GM03348 (cell line): ENCODE measurements at places on chromosomes 7 and 10.

- DNase-seq = peak; percentile 44
Measured at GRCh38 chr10:102394801-102395399, 605 bp upstream of the NFKB2 start.

GRCh38 chr7:74657692-74658177 is at the start of gene GTF2I:
TSS of gene GTF2I (plus strand) at chr7:74657718. CDS start at chr7:74689129, 31,411 bp downstream.
- no peak for DNase-seq

- no peak for DNase-seq
Measured at GRCh38 chr7:119685906-119686305, 587.1 kb upstream of the KCND2 start.

- no peak for DNase-seq
Measured at GRCh38 chr7:81114633-81115032, 195.8 kb upstream of the SEMA3C start.

DNA sequence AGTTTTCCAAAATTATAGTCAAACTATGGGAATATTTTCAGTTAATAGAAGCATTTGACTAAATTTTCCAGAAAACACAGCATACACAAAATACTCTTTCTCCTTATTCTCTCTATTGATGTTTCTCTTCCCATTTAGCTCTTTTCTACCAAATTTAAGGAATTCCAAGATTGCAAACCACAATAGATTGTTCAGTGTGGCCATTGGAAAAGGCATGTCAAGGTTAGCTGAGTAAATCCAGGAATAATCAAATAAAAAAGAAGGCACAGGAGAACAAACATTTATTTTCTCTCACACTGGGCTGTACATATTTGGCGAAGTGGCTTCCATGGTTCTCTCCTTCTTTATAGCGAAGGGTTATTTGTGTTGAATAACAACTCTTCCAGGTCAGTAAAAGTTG is 117.3 kb downstream of the THSD7A start:
- DNase-seq = no peak

GRCh38 chr7:28998105-28998504 is 40.0 kb upstream of the TRIL start:
- DNase-seq = no peak

- DNase-seq = peak; percentile 65
Measured at GRCh38 chr7:117212969-117213877, 109.6 kb downstream of the WNT2 start.

- DNase-seq = no peak
Measured at GRCh38 chr7:3201937-3202710, 98.9 kb upstream of the SDK1 start.

GRCh38 chr7:112292162-112292561 is 85.7 kb downstream of the ZNF277 start:
- no peak for DNase-seq

GRCh38 chr10:65017523-65017922 is 1496.3 kb downstream of the REEP3 start:
- DNase-seq = no peak

DNA sequence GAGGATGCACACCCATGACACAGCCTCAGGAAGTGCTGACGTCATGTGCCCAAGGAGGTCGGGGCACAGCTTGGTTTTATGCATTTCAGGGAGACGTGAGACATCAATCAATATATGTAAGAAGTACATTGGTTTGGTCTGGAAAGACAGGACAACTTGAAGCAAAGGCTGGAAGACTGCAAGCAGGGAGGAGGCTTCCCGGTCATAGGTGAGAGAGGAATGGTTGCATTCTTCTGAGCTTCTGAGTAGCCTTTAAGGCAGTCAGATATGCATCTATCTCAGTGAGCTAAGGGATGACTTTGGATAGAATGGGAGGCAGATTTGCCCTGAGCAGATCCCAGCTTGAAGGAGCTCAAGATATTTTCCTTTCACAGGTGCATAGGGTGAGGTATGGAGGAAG is 349.5 kb downstream of the TYW1 start:
- no peak for DNase-seq

GRCh38 chr7:5472432-5473315 is 49.0 kb upstream of the TNRC18 start:
- DNase-seq = no peak

DNA sequence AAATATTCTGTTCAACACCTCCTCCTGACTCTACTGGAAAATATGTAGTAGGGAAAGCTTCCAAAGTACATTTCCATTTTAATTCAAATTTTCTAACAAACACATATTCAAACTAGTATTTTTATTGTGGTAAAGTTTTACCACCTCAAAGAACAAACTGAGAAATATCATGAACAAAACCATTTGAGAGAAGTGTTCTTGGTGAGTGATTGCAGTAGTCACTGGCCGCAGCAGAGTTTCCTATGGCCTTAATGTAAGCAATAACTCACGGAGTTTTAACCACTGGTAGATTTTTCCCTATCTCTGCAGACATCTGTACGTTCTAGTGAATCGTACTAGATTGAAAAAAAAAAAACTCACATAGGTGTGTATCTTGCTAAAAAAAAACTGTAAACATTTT is 487.0 kb upstream of the FZD8 start:
- DNase-seq = no peak

DNA sequence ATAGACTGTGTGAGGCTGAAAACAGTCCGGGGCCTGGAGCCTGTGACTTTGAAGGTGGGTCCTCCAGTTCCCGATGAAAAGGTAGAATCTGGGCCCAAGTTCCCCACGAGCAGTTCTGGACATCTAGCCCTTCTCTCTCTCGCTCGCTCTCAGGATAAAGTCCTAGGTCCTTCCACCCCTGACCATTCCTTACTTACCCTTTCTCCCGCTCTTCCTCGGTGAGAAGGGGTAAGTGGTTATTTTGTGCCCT is 713 bp downstream of the IMMP2L start:
- peak; percentile 5 for DNase-seq

GRCh38 chr10:33861016-33861704 is 526.7 kb upstream of the NRP1 start:
- DNase-seq = peak; percentile 8
